ENCODE measurements at places on chromosomes 7 and 10. TPM values are rescaled to one million over a fixed set of nuclear protein-coding genes. Genes with fewer than 3 reads are reported as not detected.

The SLC13A4 gene
- polyA plus RNA-seq: 5.6 TPM

The ELN gene
- 229 TPM for polyA plus RNA-seq

The INHBA gene
- 1.2 TPM for polyA plus RNA-seq

DNA sequence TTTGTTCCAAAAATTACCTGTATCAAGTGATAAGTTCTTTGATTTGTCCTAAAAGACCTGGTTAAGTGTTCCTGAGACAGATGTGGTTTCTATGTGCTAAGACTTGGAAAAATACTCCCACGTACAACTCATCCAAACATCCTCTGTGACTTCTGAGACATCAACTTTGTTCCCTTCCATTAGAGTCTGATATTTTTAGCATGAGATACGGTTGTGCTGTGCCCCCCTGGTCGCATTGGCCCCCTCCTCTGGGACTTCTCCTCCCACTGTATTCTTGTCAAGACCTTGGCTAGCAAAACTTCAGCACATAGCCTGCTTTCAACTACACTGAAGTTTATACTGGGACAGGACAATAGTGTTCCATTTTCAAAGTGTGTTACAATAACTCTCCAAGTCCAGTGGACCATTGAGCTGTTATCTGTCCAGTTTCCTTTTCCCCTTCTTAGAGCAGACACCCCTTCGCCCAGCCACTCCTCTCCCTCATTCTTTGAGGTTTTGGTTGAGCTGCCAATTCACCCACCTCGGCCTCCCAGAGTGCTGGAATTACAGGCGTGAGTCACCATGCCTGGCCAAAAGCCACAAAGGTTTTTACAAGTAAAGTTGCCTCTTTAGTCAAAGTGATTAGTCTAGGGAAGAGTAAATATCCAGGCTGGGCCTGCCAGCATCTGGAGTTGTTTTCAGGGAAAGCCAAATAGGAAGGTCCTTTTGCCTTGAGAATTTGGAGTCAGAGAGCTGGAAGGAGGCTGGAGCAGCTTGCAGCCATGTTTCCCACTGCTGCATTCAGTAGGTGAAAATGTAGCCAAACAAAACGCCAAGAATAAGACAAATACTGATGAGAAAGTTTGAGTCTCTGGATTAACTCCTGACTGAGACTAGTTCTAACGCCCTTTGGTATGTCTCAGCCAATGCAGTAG, 17.8 kb upstream of the PDLIM1 start:
- DNase-seq: peak; percentile 89

GRCh38 chr10:29694121-29694520, 59.4 kb upstream of the SVIL start:
- no peak for DNase-seq

DNA sequence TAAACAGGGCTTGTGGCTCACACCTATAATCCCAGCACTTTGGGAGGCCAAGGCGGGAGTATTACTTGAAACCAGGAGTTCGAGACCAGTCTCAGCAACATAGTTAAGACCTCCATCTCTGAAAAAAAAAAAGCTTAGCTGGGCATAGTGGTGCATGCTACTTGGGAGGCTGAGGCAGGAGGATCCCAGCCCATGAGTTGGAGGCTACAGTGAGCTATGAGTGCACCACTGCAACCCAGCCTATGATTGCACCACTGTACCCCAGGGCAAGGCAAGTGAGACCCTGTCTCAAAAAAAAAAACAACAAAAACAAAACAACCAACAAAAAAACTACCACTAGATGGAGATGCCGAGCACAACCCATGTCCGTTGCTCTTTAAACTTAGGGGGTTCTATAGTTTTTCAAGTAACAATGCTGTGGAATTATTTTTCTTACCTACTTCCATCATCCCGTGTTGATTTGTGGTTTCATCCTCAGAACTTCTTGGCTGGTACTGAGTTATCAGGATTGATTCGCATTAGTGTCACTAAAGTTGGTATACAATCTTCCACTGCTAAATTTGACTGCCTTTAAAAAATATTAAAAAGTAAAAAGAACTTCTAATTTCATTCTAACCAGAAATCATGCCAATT, 12.2 kb upstream of the REPIN1 start:
- DNase-seq: no peak

- DNase-seq: no peak
These were observed 17.3 kb downstream of the DAGLB start for GRCh38 chr7:6430271-6430940.

- DNase-seq: no peak
These were observed 24.4 kb upstream of the ASAH2 start for GRCh38 chr10:50275650-50276235.

DNA sequence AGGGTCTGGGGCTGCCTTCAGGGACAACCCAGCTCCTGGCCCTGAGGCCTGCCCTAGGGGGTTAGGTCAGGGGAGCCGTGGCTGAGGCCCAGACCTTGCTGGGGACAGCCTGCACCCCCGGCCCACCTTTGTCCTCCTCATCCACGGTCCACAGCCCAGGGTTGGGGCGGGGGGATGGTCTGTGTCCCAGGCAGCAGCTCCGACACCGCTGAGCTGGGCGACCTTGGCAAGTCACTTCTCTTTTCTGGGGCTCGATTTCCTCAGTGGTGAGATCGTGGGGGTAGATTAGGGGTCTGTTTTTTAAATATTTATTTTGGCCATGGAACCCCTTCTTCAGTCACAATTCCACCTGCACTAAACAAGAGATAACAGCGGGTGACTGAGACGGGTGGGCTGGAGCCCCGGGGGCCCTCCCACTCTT, 30.9 kb downstream of the DNAJB12 start:
- DNase-seq: no peak

GRCh38 chr10:132392811-132393694, 3.9 kb upstream of the PWWP2B start:
- DNase-seq: peak; percentile 60

GRCh38 chr10:110508806-110509544, 11.3 kb downstream of the DUSP5 start:
- DNase-seq: no peak
